ENCODE measurements at places on chromosomes 7 and 10.

GRCh38 chr7:87328281-87328680 is 17.2 kb upstream of the CROT start:
- no peak for DNase-seq

DNA sequence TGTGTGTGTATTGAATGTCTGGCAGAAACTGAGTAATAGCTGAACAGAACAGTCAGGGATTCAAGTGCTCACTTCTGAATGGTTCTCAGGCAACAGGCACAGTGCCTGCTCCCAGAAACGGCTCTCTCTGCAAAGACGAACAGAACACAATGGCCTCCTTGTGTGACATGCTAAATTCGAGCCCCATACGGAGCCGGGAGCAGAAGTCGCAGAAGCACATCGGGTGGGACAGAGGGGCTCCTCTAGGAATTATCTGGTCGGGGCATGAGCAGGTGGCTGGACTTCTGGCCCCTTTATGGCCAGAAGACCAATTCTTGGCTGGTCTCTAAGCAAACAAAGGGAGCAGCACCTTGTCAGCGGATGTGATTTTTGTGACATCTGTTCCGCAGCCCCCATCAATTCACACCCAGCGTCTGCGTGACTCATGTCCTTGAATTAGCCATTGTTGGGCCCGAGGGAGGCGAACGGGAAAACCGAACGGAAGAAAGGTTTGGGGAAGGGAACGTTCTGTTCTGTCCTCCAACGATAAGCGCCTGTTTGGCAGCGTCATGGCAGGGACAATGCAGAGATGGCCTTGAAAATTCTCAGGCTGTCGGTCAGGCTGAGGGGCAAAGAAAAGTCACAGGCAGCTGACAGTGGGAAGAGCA is 47.3 kb upstream of the NPTX2 start:
- no peak for DNase-seq

DNA sequence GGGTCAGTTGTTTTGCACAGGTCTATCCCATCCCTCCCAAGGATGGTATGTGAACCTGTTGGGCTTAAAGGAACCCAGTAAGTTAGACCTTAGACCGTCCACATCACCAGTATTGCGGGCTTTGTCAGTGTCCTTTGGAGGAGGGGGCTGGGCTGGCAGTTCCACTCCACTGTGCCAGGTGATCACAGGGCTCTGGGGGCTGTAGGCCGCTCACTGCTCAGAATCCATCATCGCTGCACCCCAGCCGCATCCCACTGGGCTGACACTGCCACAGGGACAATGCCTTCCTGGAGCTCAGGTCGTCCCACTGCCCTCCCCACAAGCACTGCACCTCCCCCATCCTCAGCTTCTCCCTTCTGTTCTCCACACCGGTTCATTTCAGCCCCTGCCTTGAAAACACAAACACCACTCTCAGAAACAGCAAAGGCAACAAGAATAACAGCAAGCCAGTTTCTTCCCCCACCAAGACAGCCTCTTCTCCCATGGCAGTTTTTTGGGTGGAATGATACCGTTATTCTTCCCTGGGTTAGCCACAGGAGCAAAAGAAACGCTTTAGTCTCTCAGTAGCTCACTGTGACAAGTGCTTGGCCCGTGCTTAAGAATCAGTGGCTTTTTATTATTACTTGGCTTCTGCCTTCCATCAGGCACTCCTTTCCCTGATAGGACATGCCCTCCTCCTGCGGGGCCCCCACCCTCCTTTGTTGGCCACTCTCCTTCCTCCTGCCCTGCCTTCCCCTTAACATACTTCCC is 111.2 kb downstream of the GRK5 start:
- DNase-seq, result no peak

GRCh38 chr7:73742753-73743641 is 4.4 kb upstream of the ABHD11 start:
- DNase-seq, result no peak

DNA sequence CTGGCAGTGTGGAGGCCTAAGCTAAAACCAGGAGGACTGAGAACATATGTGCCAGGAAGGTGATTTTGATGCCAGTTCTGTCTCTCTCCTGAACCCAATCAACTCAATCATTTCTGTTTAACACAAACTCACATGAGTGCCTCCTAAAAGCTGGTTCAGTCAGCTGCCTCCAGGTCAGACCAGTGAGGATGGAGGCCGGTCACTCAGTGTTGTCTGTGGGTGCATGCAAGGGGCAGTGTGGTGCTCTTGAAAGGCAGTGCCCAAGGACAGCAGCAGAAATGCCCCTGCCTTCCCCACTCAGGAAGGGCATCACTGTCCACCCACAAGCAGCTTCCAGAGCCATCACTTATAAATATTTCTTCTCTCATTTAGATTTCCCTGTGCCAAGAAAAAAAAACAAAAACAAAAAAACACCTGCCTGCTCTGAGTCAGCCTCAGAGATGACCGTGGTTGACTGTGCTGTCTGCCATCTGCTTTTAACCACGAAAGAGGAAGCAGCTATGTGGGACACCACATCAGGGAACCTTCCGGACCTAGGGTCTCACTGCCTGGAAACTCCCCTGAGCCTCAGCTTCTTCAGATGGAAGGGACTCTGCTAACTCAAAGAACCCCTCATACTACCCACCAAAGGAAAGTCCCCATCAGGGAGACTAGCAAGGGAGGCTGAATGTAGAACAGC is 39.1 kb downstream of the VOPP1 start:
- no peak for DNase-seq

GRCh38 chr7:77727527-77727926 is 31.3 kb downstream of the RSBN1L start:
- no peak for DNase-seq

DNA sequence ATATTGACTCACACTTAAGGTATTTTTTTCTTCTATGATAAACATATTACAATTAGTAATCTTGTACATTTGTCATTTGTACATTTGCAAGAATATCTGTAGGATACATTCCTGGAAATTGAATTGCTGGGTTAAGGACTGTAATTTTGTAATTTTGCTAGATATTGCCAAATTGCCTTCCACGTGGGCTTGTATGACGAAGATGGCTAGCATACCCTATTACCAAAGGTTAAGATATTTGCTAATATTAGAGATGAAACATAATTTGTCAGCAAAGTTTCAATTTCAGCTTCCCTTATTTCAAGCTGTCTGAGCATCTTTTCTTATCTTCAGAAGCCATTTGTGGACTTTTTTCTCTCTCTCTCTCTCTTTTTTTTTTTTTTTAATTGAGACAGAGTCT is 1.0 kb upstream of the LYZL2 start:
- DNase-seq, result no peak

DNA sequence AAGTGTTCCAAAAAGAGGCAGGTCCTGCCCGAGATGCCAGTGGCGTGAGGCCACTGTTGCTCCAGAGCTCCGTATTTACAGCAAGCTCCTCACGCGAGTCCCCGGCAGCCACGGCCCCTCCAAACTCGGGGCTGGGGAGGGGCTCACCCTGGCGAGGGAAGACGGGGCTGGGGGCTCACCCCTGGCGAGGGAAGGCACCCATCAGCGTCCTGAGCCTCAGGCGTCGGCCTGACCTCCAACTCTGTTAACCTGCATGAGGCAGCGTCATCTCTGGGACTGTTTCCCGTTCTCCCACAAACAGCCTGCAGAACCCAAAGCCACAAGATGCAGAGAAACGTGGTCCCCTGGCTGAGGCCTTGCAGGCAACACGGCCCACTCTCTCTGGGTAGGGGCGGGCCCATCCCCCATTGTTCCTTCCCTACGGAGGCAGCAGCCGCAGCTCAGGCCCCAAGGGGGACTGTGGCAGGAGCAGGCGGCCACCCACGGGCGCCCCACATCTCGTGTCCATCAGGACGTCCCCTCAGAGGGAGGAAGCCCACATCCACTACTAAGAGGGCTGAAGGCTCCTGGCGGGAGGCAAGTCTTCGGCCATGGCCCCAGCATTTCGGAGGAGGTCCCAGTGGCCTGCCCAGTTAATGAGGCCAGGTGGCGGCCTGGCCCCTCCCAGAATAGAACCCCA is 4.2 kb upstream of the ADGRA1 start:
- DNase-seq, result no peak

DNA sequence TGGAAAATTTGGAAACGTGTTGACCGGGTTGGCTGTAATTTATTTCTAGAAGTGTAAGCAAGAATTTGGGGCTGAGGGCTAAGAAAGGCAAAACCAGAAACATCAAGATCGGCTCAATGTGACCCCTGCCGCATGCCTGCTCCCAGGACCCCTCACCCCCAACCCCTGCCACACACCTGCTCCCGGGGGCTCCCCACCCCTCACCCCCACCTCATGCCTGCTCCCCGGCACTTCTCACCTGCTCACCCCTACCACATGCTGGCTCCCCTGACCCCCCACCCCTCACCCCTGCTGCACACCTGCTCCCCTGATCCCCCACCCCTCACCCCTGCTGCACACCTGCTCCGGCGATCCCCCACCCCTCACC is 19.0 kb upstream of the CFAP46 start:
- DNase-seq, result no peak

DNA sequence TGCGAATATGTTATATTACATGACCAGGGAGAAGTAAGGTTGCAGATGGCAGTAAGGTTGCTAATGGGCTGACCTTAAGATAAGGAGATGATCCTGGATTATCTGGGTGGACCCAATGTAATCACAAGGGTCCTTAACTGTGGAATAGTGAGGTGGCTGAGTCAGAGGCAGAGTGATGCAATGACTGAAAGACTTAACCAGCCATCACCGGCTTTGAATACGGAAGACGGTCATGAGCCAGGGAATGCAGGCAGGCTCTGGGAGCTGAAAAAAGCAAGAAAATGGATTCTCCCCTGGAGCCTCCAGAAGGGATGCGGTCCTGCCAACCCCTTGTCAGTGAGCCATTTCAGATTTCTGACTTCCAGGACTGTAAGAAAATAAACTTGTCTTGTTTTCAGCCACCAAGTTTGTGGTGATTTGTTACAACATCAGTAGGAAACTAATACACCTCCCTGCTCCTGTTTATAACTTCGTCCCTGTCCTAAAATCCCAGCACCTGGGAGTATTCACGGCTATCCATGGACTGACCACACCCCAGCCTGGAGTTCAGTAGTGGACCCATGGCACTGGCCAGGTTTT is 4.6 kb upstream of the C10orf95 start:
- DNase-seq, result no peak

DNA sequence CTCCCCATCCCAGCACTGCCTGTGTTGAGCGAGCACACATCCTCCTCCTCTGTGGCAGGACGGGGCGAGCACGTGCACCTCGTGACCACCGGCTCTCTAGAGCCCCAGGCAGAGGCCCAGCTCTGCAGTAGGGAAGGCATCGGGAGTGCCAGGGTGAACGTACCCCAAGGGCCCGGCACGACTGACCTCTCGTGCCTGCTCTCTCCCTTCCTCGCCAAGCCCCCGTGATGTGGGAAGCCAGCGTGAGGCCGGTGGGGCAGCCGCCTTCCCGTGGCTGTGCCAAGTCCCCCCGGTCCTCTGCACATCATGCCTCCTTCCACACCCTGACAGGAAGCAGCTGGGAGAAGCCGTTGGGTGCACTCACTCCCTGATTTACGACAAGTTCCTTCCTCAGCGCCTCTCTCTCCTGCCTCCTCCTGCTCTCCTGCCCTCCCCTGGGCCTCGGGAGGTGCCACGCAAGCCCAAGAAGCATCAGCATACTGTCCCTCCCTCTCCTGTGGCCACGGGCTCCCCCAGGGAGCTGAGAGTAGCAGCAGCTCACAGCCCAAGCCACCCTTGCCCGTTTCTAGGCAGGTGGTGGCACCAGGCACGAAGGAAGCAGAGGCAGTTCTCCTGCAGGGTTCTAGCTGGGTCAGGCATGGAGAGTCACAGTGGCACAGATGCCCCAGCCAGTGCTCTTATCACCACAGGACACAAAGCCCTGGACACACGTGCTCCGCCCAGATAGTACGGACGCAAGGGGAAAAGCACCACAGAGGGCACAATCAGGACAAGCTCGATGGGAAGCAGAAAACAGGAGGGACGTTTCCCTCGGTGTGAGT is 47.0 kb downstream of the AMZ1 start:
- DNase-seq, result no peak

DNA sequence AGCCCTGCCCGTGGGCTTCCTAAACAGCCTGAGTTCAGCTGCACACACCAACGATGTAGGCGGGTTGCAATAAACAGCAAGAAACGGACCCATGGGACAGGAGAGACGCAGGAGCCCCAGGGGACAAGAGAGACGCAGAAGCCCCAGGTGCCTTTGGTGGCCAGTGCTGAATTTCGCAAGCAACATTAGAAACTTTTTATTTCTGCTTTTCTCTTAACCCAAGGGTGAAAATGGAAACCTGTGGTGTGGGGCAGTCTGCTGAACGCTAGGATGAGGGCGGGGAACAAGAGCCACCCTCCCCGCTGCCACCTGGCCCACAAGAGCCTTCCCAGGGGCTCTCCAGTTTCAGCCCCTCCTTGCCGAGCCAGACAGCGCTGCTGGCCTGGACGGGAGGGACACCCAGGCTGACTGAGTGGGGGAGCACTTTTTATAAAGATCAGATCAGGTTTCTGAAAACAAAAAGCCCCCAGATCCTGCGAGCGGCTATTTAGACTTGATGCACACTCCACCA is 20.0 kb upstream of the GPR146 start:
- DNase-seq, result no peak

DNA sequence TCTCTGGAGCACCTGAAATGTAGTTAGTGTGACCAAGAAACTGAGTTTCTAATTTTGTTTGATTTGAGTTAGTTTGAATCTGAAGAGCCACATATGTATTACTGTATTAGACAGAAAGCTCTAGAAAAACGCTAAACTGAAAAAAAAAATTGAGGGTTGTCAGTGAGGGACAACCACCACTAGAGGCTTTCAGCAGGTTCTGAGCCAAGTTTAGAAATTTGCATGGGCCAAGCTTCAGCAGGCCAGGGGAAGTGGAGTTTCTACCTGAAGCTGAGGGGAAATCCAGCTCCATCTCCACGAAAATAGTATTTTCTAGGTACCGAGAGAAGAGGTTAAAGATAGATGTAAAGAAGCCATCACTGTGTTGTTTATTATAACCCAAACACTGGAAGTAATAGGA is 77.9 kb upstream of the PLXNA4 start:
- no peak for DNase-seq

DNA sequence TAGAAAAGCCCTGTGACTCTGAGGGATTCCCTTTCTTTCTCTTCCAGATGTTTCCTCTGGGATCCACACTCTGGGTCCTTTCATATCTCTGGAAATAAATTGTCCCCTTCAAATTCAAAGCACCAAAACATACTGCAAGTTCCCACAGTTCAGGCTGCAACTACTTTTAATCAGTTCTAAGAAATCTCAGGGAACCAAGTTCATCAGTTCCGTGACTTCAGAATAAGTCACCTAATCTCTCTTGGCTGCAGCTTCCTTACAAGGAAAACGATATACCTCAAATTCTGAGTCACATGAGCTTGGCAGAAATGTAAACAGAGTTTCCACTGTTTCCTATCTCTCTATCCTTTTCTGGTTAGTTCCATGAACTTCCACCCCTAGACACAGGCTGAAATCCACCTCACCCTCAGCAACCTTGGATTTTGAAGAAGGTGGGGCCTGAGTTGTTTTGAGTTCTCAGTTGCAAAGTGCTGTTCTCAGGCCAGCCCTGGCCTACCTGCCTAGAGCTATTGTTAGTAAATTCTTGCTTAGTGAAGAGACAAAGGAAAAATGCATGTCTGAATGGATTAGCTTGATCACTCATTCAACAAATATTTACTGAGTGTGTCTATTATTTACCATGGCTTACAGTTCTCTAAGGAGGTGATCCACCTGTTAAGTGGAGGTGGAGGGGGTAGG is 59.3 kb upstream of the IL6 start:
- no peak for DNase-seq
